ENCODE measurements at places on chromosomes 6 and 20.

DNA sequence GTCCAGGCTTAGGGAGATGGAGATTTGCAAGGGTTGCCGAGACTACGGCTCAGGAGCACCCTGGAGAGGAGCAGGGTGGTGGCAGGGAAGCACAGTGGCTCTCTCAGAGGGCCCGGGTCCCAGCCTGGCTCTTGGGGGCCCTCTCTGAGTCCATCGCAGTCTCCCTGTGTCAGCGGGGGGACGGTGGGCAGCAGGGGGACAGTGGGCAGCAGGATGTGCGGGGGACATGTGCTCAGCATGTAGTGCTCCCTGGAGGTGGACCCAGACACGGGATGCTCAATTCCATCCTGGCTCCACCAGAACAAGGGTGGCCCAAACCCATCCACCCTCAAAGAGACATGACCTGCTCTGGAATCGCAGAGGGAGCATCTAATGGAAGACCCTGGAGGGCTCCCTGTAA lies 43.0 kb upstream of the ZBP1 start:
- DNase-seq: no peak

- DNase-seq: no peak
Measured at GRCh38 chr20:15603506-15603905, 969.7 kb downstream of the KIF16B start.

- no peak for DNase-seq
Measured at GRCh38 chr6:155791891-155792290, 336.3 kb upstream of the NOX3 start.

GRCh38 chr6:70952608-70953165 lies 4.2 kb downstream of the B3GAT2 start:
- no peak for DNase-seq

GRCh38 chr20:49216991-49217578 lies 2.1 kb upstream of the DDX27 start:
- DNase-seq: peak; percentile 95

GRCh38 chr6:70524721-70525286 lies 41.9 kb upstream of the SDHAF4 start:
- no peak for DNase-seq

- no peak for DNase-seq
Measured at GRCh38 chr6:160461641-160462040, 113.5 kb downstream of the SLC22A3 start.

GRCh38 chr20:58088625-58089024 lies 139.8 kb downstream of the ANKRD60 start:
- DNase-seq: no peak

DNA sequence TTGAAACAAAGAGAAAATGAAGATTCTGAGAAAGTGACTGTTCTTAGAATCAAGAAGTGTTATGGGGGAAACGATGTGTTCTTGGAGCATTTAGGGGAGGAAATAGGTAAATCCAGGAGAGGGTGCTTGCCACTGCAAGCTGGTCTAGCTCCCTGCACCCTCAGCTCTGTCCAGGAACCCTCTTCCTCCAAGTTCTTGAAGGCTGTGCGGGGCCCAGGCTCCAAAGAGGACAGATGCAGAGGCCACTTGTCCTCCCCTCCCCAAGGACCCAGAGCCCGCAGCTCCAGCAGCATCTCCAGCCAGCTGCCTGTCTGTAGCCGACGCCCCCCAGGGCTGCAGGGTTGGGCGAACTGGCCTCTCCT lies 87.9 kb downstream of the CDC5L start:
- DNase-seq: no peak
